ENCODE measurements at places on chromosomes 7 and 10. TPM values are rescaled to one million over a fixed set of nuclear protein-coding genes. Genes with fewer than 3 reads are reported as not detected.

DNA sequence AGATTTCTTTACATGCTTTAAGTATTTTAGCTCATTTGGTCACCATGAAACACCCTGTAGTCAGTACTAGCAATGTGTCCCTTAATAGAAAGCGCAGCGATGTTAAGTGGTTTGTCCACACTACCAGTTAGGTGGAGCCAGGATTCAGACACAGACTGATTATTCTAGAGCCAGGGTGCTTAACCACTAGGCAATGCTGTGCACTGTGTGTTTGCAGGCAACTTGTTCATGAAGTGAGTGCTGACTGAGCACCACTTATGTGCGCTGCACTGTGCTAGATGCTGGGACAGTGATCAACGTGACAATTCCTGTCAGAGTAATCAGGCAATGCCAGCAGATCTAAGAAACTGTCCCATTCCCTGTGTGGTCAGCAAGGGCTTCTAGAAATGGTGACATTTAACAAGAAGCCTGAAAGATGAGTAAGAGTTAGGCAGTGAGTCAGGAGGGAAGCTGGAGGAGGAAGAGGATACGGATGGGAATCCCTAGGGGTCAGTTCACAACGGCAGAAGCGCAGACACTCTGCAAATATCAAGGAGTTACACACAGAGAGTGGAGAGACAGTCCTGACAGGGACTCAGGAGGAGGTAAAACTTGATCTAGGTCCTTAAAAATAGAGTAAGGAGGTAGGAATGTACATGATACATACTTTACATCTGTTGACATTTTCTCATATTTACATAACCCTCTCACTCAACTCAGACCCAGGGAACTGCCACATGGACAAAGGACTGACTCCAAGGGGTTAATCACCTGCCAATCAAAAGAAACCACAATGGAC is 69.7 kb upstream of the EGR2 start:
- no peaks in the 10 kb centered on the region for H3K4me1 ChIP-seq
- H3K36me3 ChIP-seq: no peaks in the 10 kb centered on the region
- H3K4me3 ChIP-seq: no peak overlapping the region
- peak; percentile 29 for DNase-seq
- H3K27me3 ChIP-seq: no peaks in the 10 kb centered on the region

- no peaks in the 10 kb centered on the region for H3K4me1 ChIP-seq
- no peaks in the 10 kb centered on the region for H3K36me3 ChIP-seq
- no peak overlapping the region for H3K27ac ChIP-seq
- H3K4me3 ChIP-seq: no peak overlapping the region
These were observed 146.7 kb upstream of the NPY start for GRCh38 chr7:24137338-24137737.

CALY gene
- total RNA-seq: not detected

- no peak overlapping the region for H3K4me3 ChIP-seq
- no peak overlapping the region for H3K27ac ChIP-seq
- H3K27me3 ChIP-seq: no peaks in the 10 kb centered on the region
- peaks cover 10% of the 10 kb centered on the region for H3K4me1 ChIP-seq
These were observed 2.9 kb upstream of the SGPL1 start for GRCh38 chr10:70812814-70813213.

- H3K27ac ChIP-seq: no peak overlapping the region
- H3K36me3 ChIP-seq: no peaks in the 10 kb centered on the region
- no peak overlapping the region for H3K4me3 ChIP-seq
- no peaks in the 10 kb centered on the region for H3K4me1 ChIP-seq
- DNase-seq: peak; percentile 54
These were observed 24.6 kb upstream of the ITGA8 start for GRCh38 chr10:15744217-15744865.

- H3K27me3 ChIP-seq: no peaks in the 10 kb centered on the region
- DNase-seq: no peak
- H3K36me3 ChIP-seq: peaks cover 5% of the 10 kb centered on the region
- no peak overlapping the region for H3K27ac ChIP-seq
- no peak overlapping the region for H3K4me3 ChIP-seq
These were observed 59.7 kb downstream of the NRF1 start for GRCh38 chr7:129671266-129671665.

POU6F2 gene
- total RNA-seq: 0.18 TPM

DNA sequence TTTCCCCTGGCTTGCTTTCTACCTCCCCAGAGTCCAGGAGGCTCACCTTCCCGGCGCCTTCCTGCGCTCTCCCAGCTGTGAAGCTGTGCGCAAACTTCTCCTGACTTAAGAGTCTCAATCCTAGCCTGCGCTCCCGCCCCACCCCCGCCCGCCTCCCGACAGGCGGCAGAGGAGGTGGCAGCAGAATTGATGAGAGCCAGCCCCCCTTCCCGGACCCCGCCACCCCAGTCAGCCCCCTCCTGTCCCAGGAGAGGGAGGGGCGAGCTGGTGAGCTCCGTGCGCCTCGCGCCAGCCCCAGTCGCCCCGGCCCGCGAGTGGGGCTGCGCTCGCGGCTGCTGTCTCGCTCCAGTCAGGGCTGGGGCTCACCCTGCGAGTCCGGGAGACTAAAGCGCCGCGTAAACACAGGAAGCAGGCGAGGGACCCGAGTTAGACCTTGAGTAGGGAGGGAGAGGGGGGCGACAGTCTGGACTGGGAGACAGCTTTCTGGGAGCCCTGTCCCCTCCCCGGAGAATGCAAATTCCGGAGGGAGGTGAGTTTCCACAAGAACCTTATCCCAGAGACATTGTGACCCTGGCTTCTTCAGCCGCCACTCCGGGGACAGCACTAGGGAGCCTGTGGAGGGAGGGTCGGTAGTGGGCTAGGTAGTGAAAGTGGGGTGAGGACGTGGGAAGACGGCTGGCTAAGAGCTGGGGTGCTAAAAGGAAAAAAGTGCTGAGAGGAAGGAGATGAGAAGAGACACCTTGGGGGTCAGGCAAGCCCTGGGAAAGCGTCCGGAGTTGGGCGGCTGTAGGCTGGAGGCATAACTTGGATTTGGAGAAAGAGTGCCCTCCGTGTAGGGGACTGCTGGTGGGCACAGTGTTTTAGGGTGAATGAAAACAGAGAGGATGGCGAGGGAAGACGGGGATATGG is at the start of gene CALCR:
CALCR (minus strand) TSS at position 79 of the 909 bp plus-strand sequence. CDS start 87,743 bp downstream, outside the sequence.
- peaks cover 10% of the 10 kb centered on the region for H3K4me1 ChIP-seq
- no peak for DNase-seq
- H3K27me3 ChIP-seq: peaks cover 38% of the 10 kb centered on the region
- no peaks in the 10 kb centered on the region for H3K36me3 ChIP-seq
- no peak within 1 kb of the TSS for H3K4me3 ChIP-seq

GRCh38 chr7:41104631-41105030 is 598.3 kb downstream of the INHBA start:
- no peaks in the 10 kb centered on the region for H3K36me3 ChIP-seq
- no peaks in the 10 kb centered on the region for H3K4me1 ChIP-seq
- no peak overlapping the region for H3K27ac ChIP-seq
- H3K4me3 ChIP-seq: no peak overlapping the region

FFAR4 gene
- total RNA-seq: 4.7 TPM

DNA sequence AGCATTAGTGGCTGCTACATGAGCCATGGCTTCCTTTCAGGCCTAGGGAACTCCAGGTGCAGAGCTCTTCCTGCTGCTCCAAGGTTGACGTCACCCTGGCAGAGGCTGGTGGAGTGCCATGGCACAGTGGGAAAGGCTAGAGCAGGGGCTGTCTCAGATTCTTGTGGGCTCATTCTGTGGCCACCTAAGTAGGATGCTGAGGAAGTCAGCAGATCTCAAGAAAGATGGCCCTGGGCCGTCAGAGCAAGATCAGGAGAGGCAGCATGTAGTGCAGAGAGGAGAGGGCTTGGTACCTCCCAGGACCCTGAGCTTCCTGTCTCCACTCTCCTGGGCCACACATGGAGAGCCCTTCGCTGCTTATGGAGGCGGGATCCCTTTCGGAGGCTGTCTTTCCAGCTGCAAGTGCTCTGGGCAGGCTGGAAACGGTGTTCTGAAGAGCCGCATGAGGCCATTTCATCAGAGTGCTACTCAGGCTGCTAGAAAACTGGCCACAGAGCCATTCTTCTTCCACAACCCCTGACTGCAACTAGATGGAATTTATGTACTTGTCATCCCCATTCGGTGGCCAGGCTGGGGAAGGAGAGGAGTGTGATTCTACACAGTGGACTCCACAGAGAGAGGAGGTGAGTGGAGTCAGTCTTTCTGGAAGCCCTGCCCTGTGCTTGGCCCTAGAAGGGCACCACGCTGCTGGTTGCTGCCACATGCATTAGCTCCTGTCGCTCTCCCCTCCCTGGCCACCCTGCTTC is 304.2 kb downstream of the RPS24 start:
- H3K36me3 ChIP-seq: no peaks in the 10 kb centered on the region
- no peak for DNase-seq
- H3K27me3 ChIP-seq: no peaks in the 10 kb centered on the region
- H3K4me1 ChIP-seq: peaks cover 8% of the 10 kb centered on the region
- H3K27ac ChIP-seq: no peak overlapping the region
- H3K4me3 ChIP-seq: no peak overlapping the region

DNA sequence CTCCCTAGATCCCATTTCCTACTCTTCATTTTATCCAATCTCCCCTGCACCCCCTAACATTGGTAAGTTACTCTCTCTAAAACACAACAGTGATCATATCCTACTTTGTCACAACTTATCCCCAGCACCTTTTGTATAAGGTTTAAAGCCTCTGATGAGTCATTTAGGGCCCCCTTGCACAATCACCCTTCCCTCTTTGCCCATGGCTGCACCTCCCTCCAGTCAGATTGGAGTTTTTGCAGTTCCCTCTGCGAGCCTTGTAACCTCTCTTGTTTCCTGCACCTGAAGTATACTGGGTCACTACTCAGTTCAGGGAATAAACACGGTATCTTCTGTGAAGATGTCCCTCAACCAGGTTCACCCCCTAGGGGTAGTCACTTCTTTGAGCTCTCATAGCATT is 55.9 kb upstream of the ADRB1 start:
- no peak overlapping the region for H3K4me3 ChIP-seq
- no peak for DNase-seq
- H3K27ac ChIP-seq: no peak overlapping the region

HTR7 gene
- 0.18 TPM for total RNA-seq

DNA sequence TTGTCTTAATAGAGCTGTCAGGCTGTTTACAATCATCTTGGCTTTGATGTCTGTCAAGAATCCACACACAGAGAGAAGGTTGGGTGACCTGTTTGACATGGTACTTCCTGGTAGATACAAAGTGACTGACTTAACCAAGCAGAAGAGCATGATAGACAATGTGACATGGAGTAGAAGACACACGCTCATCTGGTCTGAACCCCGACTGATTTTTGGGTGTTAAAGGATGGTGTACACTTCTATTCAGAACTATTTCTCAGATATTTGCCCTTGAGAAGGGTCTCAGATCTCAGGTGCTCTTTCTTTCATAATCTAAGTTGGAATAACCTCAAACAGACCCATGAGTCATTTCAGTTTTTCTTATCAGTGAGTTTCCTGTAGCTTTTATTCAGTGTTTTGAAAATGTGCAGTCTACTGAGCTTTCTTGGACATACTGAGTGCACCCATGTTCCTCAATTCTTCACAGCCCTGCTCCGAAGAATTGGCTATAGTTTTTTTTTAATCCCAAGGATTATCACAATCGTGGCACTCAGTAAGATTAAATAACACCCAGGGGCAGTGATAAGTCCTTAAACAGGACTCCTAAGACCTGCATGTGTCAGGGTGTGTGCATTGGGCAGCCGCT is 46.4 kb upstream of the NXPH1 start:
- no peaks in the 10 kb centered on the region for H3K36me3 ChIP-seq
- H3K27me3 ChIP-seq: no peaks in the 10 kb centered on the region
- no peak overlapping the region for H3K27ac ChIP-seq
- H3K4me1 ChIP-seq: no peaks in the 10 kb centered on the region

GRCh38 chr10:69010151-69010640 is 21.6 kb downstream of the KIFBP start:
- H3K4me1 ChIP-seq: no peaks in the 10 kb centered on the region
- H3K27ac ChIP-seq: no peak overlapping the region
- DNase-seq: no peak
- no peak overlapping the region for H3K4me3 ChIP-seq

- no peaks in the 10 kb centered on the region for H3K36me3 ChIP-seq
- H3K4me3 ChIP-seq: no peak overlapping the region
- H3K4me1 ChIP-seq: no peaks in the 10 kb centered on the region
These were observed 286.2 kb downstream of the TCERG1L start for GRCh38 chr10:131025333-131025732.

DNA sequence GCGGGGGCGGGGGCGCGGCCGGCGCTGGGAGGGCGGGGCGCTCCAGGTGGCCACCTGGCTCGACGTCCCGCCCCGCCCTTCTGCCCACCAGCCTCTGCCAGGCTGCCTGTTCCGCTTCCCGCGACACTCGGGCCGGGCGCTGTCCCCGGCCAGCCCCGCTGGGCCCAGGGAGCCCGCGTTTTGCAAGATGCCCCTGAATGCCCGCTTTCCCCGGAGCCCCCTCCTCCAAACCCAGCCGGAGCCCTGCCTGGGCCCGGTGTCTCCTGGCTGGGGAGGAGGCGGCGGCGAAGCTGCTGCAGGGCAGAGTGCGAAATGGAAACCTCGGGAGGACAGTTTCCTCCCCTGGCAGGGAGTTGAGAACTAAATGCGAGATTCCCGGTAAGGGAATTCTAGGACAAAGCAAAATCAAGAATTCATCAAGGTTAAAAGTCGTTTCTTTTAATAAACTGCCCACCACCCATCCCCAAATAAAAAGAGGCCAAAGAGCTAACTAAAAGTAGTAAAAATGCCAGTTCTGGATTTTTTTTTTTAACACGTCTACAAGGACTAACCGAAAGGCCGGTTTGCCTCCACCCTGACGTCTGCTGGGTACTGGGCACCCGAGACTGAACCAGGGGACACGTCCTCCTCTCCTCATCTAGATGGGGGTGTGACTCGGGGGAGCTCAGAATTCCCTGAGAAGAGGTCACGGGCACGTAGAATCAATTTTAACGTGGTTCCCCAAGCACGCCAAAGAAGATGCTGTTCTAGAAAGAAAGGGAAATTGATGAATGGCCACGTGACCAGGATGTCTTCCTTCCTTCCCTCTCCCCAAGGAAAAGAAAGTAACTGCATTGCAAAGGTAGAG is 200.4 kb upstream of the NFE2L3 start:
- peaks cover 3% of the 10 kb centered on the region for H3K4me1 ChIP-seq
- H3K27ac ChIP-seq: no peak overlapping the region
- no peaks in the 10 kb centered on the region for H3K27me3 ChIP-seq

NEUROD6 gene
- not detected for total RNA-seq

LRRN3 gene
- total RNA-seq: 4.7 TPM

GRCh38 chr7:29126804-29127203 is 19.5 kb downstream of the CPVL start:
- H3K27me3 ChIP-seq: no peaks in the 10 kb centered on the region
- no peaks in the 10 kb centered on the region for H3K36me3 ChIP-seq
- H3K4me3 ChIP-seq: no peak overlapping the region
- H3K27ac ChIP-seq: no peak overlapping the region
- DNase-seq: no peak

LANCL2 gene
- 13.6 TPM for total RNA-seq

DNA sequence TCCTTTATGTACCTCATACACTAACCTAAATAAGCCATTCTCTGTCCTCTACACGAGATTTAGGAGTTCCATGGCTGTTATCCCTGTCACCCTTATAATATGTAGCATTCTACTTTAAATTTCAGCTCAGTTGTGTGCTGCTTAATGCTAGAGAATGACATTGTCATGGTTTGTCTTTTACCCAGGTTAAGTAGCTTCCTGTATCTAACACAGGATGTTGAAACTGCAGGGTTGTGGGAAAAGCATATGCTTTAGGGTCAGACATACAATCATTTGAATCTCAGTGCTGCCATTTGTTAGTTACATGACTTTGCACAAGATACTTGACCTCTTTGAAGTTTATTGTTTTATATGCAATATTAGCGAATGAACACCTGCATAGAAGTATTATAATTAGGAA is 235.1 kb upstream of the CACNA2D1 start:
- no peak for DNase-seq
- H3K4me3 ChIP-seq: no peak overlapping the region
- no peaks in the 10 kb centered on the region for H3K27me3 ChIP-seq

- peak within 1 kb of the TSS; percentile 87 for H3K27ac ChIP-seq
- peak; percentile 98 for DNase-seq
- no peaks in the 10 kb centered on the region for H3K36me3 ChIP-seq
- H3K27me3 ChIP-seq: peaks cover 4% of the 10 kb centered on the region
- H3K4me1 ChIP-seq: peaks cover 6% of the 10 kb centered on the region
These were observed at the start of gene POLR1F for GRCh38 chr7:19708397-19709248. TSS of gene POLR1F (minus strand) at chr7:19709037. CDS start at chr7:19709016, 21 bp downstream.

Measured in lung (tissue), 17 donors.